ENCODE measurements at places on chromosomes 5 and 9. TPM values are rescaled to one million over a fixed set of nuclear protein-coding genes. Genes with fewer than 3 reads are reported as not detected.

Gene PCDHA10
- total RNA-seq: under 0.01 TPM

Gene CAVIN4
- 1.2 TPM for total RNA-seq

Gene SNCB
- total RNA-seq: 0.33 TPM

Gene IL33
- total RNA-seq: 44.5 TPM

Gene PCDHGB4
- total RNA-seq: 21.5 TPM

Gene FBP2
- total RNA-seq: not detected

Gene SPATA31C1
- total RNA-seq: not detected

Gene ADGRV1
- total RNA-seq: 0.50 TPM

Measured in smooth muscle cell of trachea (primary cell).